ENCODE measurements at places on chromosomes 3 and 15.
A peak's percentile ranks its signal among the peaks of the same experiment; 100 is the strongest.

DNA sequence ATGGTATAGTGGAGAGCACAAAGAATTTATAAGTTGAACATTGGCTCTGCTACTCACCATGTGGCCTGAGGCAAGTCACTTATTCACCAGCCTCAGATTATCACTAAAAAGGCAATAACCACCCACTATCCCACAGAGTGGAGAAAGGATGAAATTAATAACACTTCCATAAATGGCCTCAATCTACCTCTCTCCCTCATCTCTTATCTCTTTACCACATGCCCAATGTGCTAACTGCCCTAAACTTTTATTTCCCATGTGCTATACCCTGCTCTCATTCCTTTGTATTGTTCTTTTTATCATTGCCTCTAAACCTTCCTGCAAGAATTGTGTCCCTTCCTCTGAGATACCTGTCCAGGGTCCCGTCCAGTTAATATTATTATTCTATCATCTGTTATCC is 26.0 kb downstream of the SLC12A6 start:
- DNase-seq: no peak

GRCh38 chr15:88187195-88187594 is 69.3 kb downstream of the NTRK3 start:
- DNase-seq: no peak

DNA sequence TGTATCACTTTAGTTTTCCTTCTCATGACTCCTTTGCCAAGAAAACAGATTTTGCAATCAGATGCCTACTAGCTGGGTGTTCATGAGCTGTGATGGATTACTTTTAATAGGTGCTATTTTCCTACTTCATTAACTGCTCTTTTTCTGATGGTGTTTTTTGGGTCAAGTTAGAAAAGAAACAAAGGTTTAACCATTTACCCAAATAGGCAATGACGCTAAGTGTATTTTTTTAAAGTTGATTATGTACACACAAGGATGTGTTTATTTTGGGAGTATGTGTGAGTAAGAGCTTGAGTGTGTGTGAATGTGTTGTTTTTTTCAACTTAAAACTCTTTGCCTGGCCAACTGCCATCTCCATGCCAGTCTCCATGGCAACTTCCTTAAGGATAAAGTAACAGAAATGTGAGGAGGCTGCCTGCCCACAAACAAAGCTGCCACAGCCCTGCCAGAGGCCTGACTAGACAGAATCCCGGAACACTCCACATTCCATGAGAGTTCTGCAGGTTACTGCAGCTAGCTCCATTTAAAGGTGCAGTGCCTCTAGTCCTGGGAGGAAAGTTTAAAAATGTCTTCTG is 215.6 kb upstream of the RBMS3 start:
- peak; percentile 58 for DNase-seq

DNA sequence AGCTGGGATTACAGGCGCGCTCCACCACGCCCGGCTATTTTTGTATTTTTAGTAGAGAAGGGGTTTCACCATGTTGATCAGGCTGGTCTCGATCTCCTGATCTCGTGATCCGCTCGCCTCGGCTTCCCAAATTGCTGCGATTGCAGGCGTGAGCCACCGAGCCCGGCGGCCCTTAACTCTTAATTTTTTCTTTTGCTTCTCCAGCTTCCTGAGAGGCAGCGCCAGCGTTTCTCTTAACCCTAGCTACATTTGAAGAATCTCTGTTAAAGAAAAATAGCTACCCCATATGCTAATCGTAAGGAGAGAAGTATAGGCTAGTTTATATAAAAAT is 465 bp upstream of the GK5 start:
- DNase-seq: no peak

DNA sequence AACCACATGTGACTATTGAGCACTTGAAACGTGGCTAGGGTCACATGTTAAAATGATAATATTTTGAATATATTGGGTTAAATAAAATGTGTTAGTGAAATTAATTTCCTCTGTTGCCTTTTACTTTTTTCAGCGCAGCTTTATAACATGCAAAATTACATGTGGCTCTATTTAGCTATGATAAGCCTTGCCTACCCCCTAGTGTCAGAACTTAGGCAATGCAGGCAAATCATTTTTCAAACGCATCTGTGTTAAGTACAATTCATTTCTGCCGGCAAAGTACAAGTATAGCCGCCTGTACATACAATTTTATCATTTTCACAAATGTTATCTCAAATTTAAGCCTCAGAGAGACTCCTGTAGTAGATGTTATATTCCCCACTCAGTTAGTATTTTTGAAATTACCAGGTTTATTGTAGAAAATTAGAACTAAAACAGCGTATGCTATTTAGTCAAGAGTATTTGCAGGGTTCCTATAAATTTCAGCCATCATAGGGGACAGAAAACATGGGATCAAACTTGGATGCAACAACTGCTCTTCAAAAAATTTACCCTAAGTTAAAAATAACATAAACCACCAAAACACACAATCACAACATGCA is 56.1 kb downstream of the TAFA4 start:
- no peak for DNase-seq

GRCh38 chr3:16908016-16908807 is 23.5 kb downstream of the PLCL2 start:
- DNase-seq: no peak

GRCh38 chr15:29476503-29477080 is 207.0 kb upstream of the NSMCE3 start:
- DNase-seq: no peak

DNA sequence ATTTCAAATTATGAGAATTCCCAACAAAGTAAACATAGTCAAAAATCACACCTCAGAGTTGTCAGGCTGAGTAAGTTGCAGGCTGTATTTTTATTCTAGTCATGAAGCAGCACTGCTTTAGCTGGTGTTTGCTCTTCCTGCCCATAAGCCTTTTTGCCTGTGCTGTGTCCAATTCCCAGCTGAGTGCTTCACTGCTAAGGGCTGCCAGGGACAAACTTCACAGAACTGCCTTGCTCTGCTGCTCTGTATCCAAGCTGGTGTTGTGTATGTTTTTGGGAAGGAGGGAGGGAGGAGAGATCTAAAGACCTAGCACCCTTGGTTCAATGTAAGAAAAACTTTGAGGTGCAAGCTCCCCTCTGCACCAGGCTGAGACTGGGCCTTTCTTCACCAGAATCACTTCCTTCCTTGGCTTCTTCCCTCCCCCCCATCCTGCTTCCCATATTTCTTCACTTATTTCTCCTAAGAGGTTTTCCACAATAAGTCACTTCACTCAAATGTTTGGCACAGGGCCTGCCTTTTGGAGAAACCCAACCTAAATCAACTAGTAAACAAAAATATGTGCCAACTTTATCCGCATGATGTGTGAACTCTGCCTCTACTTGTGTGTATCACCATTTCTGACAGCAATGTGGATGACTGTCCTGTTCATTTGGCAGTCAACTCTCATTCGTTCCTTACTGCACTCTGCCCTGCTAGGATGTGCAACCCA is 156.1 kb downstream of the TBL1XR1 start:
- DNase-seq: peak; percentile 38

- no peak for DNase-seq
These were observed 719.6 kb downstream of the SQOR start for GRCh38 chr15:46354443-46354842.

DNA sequence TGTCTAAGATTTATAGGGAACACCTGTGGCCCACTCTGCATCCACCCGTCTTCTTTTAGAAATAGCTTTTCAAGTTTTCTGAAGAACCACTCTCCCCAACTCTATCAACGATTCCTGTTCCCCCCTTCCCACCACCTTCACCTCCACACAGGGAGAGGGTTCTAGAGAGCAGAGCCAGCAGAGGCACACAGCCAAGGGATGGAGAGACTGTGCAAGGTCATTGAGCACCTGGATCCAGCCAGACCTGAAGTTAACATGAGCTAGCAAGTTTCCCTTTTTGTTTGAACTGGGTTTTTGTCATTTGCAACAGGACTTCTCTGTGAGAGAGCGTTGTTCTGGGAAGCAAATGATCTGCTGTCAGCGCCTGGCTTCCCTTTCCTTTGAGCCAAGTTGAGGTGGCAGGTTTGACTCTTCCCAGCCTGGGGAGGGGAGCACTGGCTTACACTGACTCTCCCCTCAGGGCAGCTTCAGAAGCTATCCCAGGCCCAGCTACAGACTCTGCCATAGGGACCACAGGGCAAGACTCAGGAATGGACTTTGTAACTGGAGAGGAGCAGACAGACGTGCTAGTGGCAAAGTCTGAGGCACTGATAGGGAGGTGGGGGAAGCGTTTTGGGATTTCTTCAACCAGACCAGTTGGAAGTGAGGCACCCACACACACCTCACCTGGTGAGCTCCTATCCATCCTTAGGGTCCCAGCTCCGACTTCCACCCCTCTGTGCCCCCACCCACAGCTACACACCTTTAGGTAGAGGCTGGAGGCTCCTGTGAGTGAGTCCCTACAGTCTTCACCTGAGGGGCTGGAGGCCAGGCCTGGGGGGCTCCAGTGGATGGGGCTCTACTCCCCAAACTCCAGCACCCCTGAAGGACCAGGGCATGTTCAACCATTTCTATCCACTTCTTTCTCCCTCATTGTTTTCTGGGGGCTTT is 19.4 kb upstream of the PLXNA1 start:
- DNase-seq: peak; percentile 14

- DNase-seq: no peak
These were observed 626.4 kb upstream of the ZNF385D start for GRCh38 chr3:22377421-22377820.

GRCh38 chr15:51380999-51381806 is 39.7 kb downstream of the GLDN start:
- no peak for DNase-seq

DNA sequence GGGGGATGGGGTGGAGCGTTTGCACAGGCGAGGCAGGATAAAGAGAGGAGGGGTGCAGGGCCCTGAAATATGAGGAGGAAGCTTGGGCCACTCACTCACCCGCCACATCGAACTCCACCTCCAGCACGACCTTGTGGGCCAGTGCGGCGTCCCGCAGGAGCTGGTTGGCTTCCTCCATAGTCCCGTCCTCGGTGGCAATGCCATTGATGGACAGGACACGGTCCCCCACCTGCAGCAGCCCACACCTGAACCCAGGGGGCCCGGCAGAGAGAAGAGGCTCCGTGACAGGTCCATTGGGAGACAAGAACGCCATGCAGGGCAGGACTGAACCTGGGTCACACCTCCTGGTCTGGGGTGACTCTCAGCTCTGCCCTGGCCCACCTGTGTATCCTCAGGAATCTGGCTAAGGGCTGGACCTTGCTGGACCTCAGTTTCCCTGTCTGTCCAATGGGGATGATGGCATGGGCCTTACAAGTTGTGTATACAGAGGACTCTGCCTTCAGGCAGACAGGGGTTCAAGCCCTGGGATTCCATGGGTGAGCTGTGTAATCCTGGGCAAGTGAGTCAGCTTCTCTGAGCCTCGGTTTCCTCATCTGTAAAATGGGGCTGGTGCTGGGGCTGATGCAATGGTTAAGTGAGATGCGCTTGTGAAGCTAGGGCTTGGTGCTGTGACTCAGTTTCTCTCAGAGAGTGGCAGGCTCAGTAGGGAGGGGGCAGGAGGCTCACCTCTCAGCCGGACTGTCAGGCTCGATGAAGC is 26.4 kb downstream of the GRIP2 start:
- DNase-seq: peak; percentile 37

DNA sequence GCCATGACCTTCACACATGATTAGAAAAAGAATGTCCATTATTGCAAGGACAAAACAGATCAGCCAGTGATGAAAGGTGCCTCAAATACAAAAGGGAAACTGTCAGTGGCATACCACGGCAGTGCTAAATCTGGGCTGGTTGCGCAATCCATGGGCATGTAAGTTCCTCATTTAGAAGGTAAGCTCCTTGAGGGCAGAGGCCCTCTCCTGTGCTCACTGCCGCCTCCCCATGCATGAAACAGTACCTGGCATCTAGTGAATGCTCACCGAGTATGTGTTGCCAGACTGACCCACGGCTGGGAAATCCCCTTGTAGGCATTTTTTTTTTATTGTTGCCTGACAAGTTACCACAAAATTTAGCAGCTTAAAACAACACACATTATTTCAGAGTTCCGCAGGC is 312.1 kb upstream of the CHRM5 start:
- no peak for DNase-seq
